ENCODE measurements at places on chromosomes 1 and 21. TPM values are rescaled to one million over a fixed set of nuclear protein-coding genes. Genes with fewer than 3 reads are reported as not detected.

DNA sequence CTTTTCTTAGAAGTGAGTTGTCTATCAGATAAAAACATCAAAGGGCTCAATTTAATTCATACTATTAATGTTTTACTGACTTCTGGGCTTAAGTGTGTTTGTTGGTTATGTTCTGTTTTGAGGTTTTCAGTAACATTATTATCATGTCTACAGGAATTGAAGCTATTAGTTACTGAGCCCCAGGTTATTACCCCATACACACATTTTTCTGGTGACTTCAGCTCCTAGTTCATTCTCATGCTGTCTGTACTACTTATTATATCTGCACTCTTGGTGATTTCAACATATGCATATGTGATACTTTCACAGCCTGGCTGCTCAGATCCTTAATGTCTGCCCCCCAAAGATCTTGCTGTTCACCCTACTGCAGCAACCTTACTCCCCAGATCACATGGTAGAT lies 27.0 kb upstream of the SGIP1 start:
- no peak for DNase-seq

GRCh38 chr1:212754680-212755079 lies 36.9 kb downstream of the NSL1 start:
- no peak for DNase-seq

DNA sequence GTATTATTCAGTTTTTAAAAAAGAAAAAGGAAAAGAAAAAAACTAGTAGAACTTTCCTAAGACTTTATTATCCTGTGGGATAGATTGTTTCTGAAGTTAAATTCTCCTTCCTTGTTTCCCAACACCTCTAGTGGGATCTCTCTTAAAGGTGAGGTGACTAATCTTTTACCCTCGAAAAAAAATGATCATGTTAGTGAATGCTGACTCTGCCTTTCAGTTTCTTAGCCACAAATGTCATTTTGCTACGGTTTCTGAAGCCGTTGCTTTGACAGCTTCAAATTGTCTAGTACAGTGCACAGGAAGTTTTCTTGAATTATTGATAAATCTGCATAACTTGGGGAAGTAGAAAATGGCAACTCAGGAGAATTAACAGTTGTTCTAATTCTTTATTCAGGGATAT lies 13.0 kb upstream of the NEK7 start:
- DNase-seq, result no peak

DNA sequence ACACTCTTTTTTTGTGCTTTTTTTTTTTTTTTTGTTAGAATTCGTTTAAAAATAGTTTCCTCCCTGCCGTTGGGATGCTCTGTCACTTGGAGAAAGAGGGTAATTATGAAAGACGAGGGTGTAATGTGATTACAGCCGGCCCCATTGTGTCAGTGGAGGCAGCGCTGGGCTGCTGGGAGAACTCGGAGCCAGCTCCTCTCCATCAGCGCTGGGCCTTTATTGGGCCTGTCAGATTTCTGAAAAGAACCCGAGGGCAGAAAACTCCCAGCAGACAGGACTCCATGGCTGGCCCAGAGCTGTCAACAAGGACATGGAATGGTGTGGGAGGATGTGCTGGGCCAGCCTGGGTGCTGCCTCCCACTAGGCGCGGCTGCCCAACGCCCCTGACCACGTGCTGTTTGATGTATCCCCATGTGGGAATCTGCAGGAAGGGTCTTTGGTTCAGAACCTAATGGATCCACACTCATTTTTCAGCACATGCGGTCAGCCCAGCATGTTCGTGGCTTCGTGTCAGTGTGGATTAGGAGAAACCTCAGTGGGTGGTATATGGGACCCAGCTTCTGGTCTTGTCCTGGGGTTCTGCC lies 222.6 kb upstream of the KIAA0040 start:
- no peak for DNase-seq

GRCh38 chr1:156515956-156516355 lies 15.4 kb upstream of the MEF2D start:
- DNase-seq, result no peak

DNA sequence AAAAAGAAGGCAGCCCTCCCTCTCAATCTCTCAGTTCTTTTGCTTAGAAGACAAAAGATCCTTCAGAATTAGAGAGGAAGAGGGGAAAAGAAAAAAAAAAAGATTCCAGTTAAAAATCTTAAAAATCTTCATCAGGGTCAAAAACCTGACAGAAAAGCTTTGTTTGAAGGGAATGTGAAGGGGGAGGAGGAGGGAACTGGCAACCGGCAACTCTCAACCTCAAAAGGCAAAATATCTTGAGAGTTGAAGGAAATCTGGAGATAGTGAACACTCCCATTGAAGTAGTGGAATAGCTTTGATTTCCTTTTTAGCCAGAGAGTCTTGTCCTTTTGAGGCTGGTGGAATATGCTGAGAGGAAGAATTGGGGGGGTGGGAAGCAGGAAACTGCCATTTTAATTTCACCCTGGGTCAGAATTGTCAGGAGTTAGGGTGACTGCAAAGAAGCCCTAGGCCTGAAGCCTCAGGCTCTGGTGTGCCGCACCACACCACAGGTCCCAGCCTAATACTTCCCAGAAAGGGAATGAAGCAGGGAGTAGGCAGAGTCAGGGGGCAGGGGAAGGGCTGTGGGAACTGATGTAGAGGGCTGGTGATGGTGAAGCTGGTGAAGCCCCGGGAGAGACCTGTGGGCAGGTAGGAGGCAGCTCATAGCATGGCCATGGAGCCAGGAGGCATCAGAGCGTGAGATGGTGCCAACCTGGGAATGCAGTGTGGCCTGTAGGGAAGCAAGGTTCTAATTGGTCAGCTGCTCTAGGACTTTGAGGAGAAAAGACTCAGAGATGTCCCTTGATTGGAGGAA lies 24.6 kb downstream of the KIRREL1 start:
- DNase-seq, result no peak

- no peak for DNase-seq
These were observed 9.7 kb upstream of the KRTAP7-1 start for GRCh38 chr21:30839304-30839703.

DNA sequence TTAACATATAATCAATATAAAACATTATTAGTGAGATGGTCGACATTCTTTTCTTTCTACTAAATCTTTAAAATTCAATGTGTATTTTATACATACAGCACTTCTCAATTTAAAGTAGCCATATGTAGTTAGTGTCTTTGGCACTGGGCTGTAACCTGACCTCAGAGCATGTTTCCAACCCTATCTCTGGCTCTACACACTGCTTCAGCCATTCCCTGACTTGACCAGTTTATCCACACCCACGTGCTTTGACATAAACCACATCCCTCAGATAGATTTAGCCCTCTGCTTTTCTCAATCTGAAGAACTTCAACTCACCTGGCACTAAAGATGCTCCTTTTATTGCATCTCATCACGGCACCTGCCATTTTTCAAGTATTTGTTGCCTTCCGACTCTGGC lies 58.3 kb downstream of the RGS2 start:
- no peak for DNase-seq

- no peak for DNase-seq
These were observed 390.3 kb upstream of the PKN2 start for GRCh38 chr1:88293691-88294190.

GRCh38 chr1:227401562-227402342 lies 83.5 kb upstream of the CDC42BPA start:
- no peak for DNase-seq

GRCh38 chr1:178093494-178093950 lies 382 bp upstream of the RASAL2 start:
- DNase-seq, result no peak

DNA sequence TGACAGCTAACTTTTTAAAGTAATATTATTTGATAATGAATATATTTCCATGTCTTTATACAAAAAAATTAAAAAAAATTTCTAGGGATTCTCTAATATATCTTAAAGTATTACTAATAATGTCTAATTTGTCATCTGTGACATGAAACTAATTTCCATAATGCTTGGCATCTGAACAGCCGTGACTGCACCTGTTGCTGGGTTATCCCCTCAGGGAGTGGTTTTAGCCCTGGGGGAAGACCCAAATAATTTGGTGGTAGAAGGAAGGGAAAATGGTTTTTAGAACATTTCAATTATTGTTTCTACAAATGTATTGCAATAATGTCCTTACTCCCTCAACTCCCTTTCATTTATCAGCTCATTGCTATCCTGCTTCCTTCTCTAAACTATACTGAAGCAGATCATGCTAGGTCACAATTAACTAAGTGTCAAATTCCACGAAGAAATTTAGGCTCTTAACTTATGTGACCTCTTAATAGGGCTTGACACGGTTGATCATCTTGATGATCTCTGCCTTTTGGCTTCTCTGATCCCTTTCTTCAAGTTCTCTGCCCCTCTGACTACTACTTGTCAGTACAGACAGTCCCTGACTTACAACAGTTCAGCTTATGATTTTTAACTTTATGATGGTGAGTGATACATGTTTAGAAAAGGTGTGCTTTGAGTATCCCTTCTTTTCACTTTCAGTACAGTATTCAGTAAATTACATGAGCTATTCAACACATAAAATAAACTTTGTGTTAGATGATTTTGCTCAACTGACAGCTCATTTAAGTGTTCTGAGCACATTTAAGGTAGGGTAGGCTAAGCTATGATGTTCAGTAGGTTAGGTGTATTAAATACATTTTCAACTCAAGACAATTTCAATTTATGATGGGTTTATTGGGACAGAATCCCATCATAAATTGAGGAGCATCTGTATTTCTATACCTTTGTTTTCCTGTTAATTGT lies 26.4 kb upstream of the DPH5 start:
- no peak for DNase-seq

DNA sequence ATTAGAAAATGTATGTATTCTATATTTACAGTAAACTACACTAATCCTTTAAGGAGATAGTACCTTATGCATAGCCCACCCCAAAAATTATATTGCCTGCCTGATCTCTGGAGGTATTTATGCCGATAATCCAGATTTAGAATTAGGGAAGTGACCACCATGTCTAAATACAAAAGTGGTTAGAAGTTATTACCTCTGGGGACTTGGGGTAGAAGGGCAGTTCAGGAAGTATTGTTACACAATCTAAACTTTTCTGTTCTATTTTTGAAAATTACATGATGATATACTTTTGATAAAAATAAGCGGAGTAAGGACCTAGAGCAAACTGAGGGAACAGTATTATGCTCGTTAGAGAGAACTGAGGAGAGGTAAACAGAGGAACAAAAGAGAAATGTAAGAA lies 90.5 kb upstream of the ZP4 start:
- DNase-seq, result no peak

DNA sequence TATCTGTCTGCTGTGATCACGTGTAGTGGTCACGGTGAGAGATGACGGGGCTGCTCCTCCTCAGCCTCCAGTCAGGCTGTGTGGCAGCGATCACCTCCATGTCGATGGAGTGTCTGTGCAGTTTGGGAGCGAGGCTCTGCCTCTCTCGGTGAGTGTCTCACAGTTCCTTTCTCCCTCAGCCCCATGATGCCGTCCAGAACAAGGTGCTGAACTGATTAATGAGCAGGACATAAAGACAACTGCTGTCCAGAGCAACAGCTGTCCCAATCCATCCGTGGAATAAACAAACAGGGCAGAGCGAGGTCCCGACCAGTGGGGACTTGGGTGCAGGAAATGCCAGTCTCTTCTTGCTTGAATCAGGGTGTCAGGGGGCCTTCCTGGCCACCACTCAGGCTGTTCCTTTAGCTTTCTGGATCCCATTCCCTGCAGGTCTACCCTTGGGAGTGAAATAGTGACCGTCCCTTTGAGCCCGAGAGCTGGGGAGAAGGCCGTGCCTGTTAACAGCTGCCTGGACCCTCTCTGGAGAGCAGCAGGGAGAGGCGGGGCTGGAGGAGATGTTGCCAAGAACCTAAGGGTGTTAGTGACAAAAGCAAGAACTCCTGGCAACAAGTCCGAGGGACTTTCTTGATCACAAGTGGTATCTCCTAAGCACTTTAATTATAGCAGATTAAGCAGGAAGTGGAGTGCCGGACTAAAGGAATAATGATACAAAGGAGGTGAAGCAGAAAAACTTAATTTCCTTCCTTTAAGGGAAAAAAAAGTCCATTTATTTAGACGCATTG lies 443.9 kb downstream of the KIF26B start:
- DNase-seq, result no peak

DNA sequence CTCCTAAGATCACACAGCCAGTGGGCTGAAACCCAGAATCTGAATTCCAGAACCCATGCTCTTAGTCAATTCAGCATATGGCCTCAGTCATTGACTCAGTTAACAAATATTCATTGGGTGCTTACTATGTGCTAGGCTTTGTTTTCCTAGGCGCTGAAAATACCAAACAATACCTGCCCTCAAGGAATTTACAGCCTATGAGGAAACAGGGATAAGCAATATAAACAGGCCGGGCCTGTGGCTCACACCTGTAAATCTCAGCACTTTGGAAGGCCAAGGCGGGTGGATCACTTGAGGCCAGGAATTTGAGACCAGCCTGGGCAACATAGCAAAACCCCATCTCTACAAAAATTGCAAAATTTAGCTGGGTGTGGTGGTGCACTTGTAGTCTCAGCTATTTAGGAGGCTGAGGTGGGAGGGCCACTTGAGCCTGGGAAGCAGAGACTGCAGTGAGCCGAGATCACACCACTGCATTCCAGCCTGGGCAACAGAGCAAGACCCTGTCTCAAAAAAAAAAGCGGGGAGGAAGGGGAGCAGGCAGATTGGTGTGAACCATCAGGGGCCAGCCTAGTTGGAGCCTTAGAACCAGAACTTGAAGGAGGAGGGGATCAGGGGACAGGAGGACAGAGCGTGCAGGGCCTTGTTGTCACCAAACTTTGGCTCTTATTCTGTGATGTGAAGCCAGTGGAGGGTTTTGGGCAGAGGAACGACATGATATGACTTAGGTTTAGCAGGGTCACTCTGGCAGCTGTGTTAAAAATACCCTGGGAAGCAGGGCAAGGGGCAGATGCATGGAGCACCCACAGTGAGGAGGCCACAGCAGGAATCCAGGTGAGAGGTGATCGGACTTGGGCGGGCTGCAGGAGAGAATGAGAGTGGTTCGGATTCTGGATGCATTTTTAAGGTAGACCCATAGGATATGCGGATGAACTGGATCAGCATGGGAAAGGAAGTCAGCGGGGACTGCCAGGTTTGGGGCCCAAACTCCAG lies 5.8 kb downstream of the TINAGL1 start:
- no peak for DNase-seq

DNA sequence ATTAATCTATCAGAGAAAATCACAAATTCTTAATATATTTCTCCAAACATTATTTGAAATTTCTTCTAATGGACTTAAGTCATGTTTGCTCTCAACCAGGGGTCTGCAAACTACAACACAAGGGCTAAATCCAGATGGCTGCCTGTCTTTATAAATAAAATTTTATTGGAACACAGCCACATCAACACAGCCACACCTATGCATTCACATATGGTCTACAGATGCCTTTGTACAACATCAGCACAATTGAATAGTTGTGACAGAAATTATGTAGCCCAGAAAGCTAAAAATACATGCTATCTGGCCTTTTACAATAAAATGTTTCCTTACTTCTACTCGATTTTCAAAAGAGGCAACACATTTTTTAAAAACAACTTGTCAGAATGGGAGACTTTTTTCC lies 103.9 kb downstream of the DPYD start:
- no peak for DNase-seq

- no peak for DNase-seq
These were observed 6.7 kb downstream of the ZNF648 start for GRCh38 chr1:182054698-182055326.

GRCh38 chr1:192270398-192270797 lies 46.4 kb upstream of the RGS21 start:
- no peak for DNase-seq

GRCh38 chr1:31790641-31791091 lies 25.2 kb downstream of the SPOCD1 start:
- no peak for DNase-seq

Gene LAMC2
- 13.3 TPM for total RNA-seq

Gene LAD1
- 91.8 TPM for total RNA-seq

Gene PCNX2
- 29.2 TPM for total RNA-seq

Gene OR2G6
- total RNA-seq, result not detected

Gene ELAPOR1
- 0.25 TPM for total RNA-seq

Gene NTMT2
- total RNA-seq, result not detected
